ENCODE measurements at places on chromosomes 12 and 14.

DNA sequence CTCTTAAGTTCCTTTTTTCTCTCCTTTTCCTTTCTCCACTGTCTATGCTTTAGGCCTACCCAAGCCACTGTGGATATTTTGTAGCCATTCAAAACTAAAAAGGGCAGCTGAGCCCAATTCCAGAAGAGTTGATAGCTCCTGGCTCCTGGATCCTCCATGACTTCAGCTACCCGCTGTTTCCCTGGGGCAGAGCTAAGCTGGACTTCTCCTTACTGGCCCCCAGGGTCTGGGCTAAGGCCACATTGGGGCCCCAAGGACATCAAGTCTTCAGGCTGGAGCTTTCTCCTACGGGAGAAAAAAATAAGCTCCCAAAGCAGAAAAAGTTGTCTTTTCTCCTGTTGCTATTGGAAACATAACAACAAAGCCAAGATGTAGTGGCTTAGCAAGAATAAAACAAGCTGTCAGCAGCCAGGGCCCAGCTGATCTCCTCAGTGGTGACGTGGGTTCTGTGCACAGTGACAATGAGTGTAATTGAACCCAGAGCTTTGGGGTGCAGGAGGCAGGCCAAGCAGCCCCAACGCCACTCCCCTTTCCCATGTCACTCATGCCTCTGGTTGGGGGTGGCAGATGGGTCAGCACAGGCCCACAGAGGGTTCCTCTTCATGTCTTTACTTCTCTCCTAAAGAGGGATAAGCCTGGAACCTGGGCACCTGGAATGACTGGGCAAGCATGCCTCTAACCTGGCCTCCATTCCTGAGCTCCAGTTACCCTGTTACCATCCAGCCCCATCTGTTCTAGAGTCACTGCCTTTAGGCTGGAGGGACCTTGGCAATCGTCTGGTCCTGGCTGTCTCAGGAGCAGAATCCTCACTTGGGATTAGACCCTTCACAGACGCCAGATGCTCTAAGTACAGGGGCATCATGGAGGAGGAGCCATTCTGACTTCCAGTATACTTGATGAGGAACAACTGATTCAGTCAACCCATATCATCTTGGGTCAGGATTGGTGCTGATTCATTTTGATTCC lies 171.2 kb downstream of the ZFP36L1 start:
- no peak for DNase-seq

DNA sequence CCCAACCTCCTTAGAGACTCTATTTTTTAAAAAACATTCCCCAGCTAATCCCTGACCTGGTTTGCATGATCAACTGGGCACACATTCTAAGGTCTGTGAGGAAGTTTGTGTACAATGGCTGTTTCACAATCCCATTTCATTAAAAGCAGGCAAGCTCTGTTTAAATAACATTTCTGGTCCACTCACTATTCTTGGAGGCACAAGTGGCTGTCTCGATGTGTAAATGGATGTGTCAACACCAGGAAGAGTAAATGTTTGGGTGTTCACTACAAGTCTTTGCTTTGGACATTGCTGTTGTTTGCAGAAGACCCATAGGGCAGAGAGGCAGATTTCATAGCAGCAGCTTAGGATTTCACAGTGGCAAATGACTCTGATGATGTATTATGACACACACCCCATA lies 98.3 kb downstream of the PDZRN4 start:
- DNase-seq: no peak

DNA sequence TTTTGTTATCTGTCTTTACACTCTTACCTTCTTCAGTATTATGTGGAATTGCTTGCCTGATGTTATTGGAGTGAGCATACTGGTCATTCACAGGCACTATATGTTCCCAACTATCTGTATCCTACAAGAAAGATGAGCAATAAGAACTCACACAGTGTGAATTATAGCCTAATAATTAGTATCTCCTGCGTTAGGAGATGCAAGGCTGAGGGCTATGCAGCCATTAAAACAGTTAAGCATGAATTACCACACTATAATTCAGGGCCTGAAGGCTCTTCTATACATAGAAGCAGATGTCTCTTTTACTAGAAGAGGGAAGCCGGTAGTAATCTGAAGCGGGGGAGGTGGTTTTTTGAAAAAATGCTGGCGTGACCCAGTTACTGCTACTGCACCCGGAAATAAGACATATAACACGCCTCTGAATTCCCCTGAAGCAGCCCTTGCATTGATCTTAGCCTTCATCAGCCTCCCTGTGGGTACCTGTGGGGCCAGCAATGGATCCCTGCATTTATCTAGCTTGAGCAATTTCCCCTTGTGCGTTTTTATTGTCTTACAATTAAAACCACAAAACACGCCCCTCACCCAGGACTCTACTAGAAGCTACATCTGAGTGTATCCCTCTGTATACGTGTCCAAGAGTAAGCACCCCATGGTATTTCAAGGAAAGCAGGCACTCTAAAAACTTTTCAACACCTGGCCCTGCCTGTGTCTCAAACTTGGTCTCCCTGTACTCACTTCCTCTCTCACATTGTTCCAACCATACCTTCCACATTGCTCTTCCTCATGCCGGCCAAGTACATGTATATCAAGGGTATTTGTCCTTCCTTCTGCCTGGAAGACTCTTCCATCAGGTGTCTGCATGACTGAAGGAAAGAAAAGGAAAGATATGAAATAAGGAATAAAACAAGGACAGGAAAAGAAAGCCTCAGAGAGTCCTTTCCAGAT lies 210.9 kb upstream of the ARID2 start:
- DNase-seq: peak; percentile 13

DNA sequence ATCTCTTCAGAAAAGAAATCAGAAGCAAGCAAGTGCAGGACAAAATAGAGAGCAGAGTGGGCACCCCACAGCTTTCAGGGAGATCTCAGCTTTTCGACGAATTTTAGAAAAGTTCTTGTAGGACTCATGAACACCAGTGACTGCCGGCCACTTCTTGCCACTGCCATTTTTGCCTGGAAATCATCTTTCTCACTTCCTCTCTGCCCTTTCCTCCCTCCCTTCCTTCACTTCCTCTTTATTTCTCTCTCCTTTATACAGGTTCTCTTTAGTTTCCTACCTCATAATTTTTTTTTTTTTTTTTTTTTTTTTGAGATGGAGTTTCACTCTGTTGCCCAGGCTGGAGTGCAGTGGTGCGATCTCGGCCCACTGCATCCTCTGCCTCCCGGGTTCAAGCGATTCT lies 185.6 kb downstream of the APAF1 start:
- DNase-seq: no peak

DNA sequence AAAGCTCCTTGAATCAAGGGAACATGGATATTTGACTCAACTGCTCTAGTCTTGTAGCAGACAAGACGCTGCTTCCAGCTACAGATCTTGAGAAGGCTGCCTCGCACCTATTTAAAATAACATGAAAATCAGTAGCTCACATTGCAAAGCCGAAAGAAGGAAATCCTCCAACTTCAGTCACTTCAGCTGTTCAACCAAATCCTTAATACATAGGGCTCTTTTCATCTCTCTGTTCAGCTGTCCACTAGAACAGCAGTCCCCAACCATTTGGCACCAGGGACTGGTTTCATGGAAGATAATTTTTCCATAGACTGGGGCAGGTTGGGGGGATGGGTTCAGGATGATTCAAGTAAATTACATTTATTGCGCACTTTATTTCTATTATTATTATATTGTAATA lies 1116.0 kb upstream of the TMEM132C start:
- DNase-seq: no peak

DNA sequence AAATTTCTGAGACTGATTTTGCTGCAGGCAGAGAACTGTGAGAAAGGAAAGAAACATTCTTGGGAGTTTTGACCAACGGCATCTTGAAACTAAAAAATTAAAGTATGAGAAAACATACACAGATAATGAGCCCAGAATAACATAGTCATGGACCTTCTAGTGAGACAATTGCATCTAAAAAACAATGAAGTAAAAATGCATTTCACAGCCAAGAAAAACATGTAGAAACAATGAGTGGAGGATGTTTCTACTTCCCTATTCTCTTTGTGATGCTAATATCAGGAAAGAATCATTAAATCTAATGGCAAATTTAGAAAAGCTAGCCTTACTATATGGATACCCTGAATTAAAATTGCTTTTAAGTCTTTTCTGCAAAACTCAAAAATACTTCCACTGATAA lies 12.2 kb upstream of the PLEKHG7 start:
- no peak for DNase-seq

DNA sequence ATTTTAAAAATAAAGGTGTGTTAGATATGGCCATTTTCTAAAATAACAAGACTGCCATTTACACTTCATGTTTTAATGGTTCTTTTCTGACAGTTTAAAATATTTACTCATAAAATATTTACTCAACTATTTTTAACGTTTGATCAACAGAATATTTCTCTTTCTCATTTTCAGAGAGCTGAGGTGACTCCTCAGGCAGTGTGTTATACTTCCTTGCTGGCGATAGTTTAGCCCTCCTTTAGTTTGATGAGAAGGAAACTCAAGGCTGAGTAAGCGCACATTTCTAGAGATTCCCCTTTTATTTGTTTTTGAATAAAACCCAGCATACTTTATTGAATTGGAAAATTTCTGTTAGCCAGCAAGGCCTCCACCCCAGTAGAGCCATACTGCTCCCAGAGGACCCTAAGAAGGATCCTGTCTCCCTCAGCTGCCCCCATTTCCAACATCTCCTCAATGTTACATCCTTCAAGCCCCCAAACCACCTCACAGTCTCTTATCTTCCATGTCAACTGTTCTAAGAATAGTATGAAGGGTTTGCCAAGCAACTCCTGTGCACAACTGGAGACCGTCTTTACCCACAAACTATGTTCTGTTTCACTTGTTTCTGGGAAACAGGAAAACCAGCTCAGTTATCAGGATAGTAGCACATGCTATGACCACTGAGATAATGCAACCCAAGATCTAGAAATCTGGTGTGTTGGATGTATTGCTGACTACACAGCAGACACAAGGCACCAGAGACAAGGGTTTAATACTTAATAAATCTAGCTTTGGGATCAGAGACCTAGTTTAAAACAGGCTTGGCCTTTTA lies 129.5 kb downstream of the STXBP6 start:
- no peak for DNase-seq

- no peak for DNase-seq
Observed at GRCh38 chr12:47754881-47755280, 3.8 kb downstream of the RAPGEF3 start.

- DNase-seq: no peak
Observed at GRCh38 chr12:65977384-65977783, 153.1 kb downstream of the HMGA2 start.

DNA sequence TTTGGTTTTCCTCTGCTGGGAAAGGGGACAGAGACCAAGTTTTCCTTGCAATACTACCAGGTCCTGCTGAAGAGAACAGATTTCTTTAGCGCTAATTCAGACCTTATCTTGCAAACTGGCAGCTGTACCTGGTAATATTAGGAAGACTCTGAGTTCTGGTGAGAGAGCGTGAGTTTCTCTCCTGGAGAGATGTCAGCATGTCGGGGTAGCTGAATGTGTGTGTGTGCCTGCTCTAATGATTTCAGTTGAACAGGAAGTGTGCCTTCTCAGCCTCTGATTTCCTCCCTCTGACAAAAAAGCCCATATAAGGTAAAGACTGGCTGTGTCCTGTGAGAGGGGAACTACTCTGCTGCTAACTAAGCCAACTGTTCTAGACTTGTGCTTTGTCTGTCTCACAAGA lies 10.3 kb upstream of the ERP27 start:
- DNase-seq: peak; percentile 40

- no peak for DNase-seq
Observed at GRCh38 chr12:74440469-74440868, 97.2 kb upstream of the ATXN7L3B start.

GRCh38 chr12:45278447-45278846 lies 62.6 kb downstream of the ANO6 start:
- no peak for DNase-seq

DNA sequence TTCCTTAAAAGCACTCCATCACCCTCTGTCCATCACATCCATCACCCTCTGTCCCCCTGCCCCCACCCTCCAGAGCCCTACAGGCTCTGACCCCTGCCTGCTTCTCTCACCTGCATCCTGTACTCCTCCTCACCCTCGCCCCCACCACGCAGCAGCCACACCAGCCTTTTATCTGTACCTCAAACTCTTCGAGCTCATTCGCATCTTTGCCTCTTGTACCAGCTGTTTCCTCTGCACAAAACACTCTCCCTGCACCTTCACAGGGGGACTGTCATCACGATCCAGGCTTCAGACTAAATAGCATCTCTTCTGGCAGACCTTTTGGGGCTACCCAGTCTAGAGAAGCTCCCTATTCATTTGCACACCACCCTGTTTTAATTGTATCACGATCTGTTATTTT lies 24.1 kb downstream of the TMEM229B start:
- DNase-seq: no peak

- DNase-seq: no peak
Observed at GRCh38 chr12:58285551-58285950, 344.2 kb downstream of the ATP23 start.

DNA sequence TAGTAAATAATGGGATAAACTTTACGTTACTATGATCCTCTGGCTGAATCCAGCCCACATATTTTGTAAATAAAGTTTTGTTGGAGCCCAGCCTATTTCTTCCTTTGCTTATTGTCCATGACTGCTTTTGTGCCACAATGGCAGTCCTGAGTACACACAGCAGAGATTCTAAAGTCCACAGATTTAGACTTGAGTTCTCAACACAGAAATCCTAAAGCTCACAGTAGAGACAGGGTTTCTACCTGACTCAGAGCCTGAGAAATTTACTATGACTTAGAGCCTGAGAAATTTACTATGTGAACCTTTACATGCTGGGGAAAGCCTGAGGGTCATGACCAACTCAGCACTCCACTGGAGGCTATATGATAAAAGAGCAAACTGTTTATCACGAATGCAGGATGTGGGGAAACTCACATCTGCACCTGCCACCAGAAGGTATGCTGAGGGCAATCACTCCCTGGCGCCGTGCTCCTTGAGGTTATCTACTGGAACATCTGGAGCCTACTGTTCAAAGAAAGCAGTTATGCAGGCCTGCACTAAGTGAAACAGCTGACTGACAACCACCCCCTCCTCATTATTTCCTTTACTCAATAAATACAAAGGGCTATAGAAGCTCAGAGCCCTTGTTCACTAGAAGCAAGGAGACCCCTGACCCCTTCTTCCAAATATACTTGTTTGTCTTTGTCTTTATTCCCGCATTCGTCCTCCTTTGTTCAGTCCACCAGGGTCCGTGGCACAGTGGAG lies 52.6 kb upstream of the BICD1 start:
- no peak for DNase-seq

DNA sequence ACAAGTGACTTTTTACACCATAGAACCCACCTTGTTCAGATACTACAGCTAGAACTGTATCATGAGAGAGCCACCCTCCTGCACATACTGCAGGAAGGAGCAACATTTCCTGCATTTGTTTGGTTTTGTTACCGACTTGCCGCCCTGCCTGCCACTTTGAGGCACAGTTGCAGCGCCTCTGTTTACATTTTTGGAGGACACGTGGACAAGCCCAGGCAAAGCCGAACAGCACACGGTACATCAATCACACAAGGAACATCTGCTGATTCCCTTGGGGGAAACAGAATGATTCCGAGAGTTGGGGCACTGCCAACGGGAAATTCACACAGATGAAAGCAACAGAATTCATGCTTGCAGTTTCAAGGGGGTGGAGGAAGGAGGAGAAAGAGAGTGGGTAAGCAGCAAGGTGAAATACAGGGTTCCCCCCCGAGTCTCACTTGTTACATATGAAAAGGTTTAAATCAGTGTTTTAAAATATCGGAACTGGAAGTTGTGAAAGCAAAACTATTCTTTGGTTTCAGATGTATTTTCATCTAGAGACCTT lies 110.7 kb downstream of the BTG1 start:
- DNase-seq: peak; percentile 8

- DNase-seq: no peak
Observed at GRCh38 chr14:91267965-91268437, 23.5 kb upstream of the GPR68 start.
